ENCODE measurements at places on chromosomes 6 and 20.

DNA sequence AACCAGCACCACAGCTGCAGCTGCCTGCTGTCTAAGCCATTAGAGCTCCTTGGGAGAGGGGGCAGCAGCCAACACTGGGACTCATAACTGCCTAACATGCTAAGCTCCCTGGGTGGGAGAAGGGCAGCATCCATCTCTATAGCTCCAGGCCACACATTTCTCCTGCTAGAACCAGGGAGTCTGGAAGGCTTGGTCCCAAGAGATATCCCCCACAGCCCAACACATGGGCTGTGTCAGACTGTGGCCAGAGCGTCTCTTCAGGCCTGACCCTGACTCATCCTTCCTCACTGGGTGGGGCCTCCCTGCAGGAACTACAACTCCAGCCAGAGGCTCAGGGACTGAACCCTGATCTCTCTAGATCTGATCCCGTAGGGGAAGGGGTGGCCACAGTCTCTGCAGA, 411.1 kb downstream of the HDGFL1 start:
- no peak for DNase-seq

DNA sequence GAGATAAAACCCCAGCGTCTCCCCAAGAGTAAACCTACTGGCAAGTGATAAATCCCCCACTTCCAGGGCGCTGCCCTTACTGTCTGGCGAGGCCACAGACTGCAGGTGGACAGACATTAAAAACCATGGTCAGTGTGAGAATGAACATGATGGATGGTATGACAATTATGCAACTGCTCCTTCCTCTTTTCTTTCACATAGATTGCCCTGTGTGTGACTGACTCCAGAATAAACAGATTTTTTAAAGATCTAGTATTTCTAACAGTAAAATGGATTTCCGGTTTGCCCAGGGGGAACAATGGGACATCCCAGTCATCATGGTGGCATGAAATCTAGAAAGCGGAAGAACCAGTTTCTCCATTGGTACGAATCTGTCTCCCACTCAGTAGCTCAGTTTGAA, 153.7 kb downstream of the FOXC1 start:
- DNase-seq: no peak

GRCh38 chr6:37759221-37760144, 60.0 kb upstream of the ZFAND3 start:
- no peak for DNase-seq

GRCh38 chr6:109050447-109051102, 44.1 kb downstream of the SESN1 start:
- no peak for DNase-seq

- DNase-seq: no peak
Measured at GRCh38 chr20:9354579-9354978, 159.8 kb upstream of the LAMP5 start.

GRCh38 chr20:44394702-44395460, 39.4 kb downstream of the HNF4A start:
- no peak for DNase-seq

DNA sequence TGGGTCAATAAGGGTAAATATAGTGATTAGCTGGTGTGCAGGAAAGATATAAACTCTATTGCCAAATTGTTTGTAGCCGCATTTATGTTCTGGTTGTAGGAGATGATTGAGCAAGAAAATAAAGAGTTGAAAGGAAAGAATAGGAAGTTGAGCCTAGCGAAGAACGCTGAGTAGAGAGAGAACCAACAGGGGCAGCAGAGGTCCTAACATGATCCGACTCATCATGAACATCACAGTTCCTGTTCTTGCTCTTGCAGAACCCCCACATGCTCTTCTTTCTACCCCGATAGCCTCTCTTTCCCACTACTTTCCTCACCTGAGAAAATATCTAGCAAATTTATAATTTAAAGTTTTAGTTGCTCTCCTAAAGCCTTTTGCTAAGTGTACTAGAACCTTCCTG, 9.9 kb upstream of the ID4 start:
- no peak for DNase-seq

GRCh38 chr6:21143645-21144044, 449.9 kb upstream of the SOX4 start:
- no peak for DNase-seq

DNA sequence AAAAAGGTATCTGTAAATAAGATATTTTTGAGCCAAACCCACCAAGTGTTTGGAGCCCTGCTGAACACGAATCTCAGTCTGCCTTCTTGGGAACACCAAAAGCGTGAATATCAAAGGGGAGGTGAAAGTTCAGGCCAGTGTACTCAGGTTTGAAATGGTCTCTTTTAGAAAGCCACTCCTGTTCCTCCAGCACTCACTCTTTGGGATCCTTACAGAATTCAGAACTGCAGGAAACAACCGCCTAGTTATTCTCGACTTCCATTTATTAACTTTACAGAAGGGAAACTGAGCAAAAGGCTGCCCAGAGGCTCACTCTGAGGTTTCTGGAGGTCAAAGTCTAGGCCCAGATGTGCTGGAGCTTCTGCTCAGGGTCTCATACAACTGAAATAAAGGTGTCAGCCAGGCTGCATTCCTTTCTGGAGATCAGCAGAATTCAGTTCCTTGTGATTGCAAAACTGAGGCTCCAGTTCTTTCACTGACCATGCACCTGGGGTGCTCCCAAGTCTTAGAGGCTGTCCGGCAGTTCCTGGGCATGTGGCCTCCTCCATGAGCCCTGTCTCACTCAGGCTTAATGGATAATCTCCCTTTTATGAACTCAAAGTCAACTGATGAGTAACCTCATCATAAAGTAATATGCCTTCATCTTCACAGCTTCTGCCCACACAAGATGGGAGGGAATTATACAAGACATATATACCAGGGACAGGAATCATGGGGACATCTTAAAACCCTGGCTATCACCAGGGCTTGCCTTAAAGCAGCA, 65.5 kb upstream of the TNFAIP3 start:
- no peak for DNase-seq

- no peak for DNase-seq
Measured at GRCh38 chr6:11230158-11231107, 2.0 kb downstream of the NEDD9 start.

DNA sequence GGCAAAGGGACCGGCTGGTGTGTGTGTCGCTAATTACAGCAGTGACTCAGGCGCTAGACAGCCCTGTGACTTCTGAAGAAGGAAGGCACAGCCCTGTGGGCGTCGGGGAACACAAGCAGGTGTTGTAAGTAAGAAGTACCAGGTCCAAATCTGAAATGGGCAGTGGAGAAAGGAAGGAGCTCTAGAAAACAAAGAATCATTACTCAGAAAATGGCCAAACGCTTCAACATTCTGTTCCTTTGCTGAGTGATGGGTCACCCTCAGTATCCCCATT, 106.8 kb downstream of the PXDC1 start:
- DNase-seq: no peak

DNA sequence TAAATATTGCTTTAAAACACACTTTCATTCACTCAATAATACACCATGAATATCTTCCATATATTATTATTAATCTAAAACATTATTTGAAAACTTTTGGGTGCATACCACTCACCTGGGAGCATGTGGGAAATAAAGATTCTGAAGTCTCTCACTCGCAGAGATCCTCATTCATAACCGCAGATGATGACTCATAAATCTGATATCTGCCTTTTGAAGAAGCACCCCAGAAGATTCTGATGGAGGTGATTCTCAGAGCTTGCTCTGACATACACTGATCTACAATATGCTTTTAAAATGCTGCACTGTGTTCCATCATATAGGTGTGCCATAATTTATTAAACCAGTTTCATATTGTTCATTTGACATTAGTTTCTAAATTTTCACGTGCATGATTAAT, 135.0 kb upstream of the SGK1 start:
- no peak for DNase-seq

- no peak for DNase-seq
Measured at GRCh38 chr6:2914318-2914660, 11.2 kb upstream of the SERPINB9 start.

GRCh38 chr20:34997131-34997561, 41.5 kb downstream of the MYH7B start:
- DNase-seq: no peak

- DNase-seq: no peak
Measured at GRCh38 chr6:105191351-105191750, 11.5 kb upstream of the POPDC3 start.

Data from NCI-H1092 (cell line).